Activated CD4-positive, CD25-positive, alpha-beta regulatory T cell treated with anti-CD3 and anti-CD28 coated beads, Interleukin-2, amount 50 U/mL, for 72 hours (primary cell): ENCODE measurements at places on chromosomes 1 and 21.

DNA sequence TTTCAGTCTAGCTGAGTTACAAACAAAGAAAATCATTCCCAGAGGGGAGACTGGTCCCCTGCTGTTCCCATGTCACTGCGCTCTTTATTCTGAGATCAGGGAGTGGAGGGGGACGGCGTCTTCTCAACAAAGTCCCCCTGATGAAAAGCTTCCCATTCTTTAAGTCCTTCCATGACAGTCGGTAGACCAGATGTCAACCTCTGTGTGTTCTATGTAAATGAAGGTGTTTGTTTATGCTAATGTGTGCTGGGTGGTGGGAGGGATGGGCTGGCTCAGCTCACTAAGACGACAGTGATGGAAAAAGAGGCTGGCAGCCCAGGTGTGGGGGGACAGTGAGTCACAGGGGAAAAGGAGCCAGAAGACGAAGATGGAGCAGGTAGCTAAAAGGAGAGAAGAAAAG is 148.2 kb upstream of the KLHDC7A start:
- DNase-seq: no peak

- no peak for DNase-seq
Measured at GRCh38 chr1:33387625-33388024, 43.3 kb downstream of the PHC2 start.

GRCh38 chr1:41842993-41843755 is 75.5 kb downstream of the HIVEP3 start:
- no peak for DNase-seq

DNA sequence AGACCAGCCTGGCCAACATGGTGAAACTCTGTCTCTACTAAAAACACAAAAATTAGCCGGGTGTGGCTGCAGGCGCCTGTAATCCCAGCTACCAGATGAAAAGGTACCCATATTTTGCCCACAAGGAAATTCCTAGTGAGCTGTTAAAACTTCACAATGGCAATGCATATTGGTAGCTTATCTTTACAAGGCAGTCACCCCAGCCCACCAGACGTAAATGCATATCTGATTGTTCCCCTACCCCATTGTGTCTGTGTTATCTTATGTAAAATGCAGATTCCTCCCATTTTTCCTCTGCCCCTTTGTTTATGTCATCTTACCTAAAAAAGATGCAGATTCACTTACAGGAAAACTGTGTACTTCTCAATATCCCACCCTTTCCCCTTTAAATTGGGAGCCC is 103.1 kb upstream of the SLC2A1 start:
- DNase-seq: no peak

DNA sequence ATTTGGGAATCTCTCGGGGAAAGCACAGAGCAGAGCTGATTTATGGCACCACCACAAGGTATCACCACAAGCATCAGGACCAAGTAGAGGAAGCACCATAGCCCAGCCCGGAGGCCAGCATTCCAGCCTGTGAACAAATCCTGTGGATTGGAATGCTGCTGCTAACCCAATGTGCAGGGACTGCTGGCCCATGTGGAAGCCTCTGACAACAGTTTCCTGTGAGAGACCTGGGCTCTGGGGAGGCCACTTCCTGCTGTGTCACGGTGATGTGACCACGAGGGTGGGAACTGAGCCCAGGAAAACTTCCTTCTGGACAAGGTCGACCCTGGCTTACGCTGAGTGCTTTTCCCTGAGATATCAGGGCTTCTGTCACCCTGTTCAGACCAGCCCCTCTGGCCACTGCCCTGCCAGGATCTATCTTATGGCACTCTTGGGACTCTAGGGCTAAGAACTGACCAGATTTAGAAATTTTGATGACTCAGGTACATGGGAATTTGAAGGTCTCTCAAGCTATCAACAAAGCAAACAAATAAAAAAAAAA is 88.3 kb upstream of the NGF start:
- no peak for DNase-seq

GRCh38 chr1:183139281-183139942 is 46.7 kb upstream of the LAMC2 start:
- DNase-seq: no peak

DNA sequence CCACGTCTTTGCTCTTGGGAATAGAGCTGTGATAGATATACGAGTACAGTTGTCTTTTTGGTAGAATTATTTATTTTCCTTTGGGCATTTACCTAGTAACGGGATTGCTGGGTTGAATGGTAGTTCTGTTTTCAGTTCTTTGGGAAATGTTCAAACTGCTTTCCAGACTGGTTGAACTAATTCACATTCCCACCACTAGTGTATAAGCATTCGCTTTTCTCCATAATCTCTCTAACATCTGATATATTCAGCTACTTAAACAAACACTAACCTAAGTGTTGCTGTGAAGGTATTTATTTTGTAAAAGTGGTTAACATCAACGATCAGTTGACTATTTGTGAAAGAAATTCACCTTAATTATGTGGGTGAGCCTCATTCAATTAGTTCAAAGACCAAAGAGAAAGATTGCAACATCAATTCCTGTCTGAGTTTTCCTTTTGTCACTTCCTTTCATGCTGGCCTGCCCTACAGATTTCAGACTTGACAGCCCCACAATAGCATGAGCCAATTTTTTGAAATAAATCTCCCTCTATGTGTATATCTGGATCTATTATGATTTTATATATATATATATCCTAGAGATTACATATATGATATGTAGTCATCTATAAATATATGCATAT is 26.7 kb upstream of the DUSP10 start:
- no peak for DNase-seq

DNA sequence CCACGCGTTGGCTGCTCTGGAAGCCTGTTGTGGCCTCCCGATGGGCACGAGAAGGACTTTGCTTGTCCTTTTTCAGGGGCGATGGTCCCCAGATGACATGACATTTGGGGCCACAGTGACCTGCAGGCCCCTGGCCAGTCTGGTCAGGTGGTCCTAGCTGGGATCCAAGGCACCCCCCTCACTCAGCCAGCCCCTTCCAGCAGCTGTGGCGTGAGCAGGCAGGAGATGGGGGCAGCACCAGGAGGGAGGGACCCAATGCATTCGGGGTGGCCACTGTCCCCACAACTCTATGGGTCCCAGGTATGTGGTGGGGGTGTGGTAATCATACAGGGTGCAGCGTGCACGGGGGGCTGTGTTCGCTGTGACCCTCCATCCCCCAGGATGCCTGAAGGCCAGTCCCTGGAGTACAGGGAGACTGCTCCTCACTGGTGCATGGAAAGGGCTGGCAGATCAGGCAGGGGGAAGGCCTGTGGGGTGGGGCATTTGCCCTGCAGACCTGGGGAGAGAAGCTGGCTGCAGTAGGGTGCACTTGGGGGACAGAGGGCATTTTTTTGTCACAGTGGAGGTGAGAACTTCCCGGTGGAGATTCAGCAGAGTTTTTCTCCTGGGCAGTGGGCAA is 31.7 kb downstream of the WNT3A start:
- DNase-seq: no peak
